ENCODE measurements at places on chromosomes 5 and 9.

- no peak for DNase-seq
Observed at GRCh38 chr5:910769-911160, 18.1 kb downstream of the TRIP13 start.

- DNase-seq: no peak
Observed at GRCh38 chr5:383621-384020, 59.4 kb upstream of the EXOC3 start.

DNA sequence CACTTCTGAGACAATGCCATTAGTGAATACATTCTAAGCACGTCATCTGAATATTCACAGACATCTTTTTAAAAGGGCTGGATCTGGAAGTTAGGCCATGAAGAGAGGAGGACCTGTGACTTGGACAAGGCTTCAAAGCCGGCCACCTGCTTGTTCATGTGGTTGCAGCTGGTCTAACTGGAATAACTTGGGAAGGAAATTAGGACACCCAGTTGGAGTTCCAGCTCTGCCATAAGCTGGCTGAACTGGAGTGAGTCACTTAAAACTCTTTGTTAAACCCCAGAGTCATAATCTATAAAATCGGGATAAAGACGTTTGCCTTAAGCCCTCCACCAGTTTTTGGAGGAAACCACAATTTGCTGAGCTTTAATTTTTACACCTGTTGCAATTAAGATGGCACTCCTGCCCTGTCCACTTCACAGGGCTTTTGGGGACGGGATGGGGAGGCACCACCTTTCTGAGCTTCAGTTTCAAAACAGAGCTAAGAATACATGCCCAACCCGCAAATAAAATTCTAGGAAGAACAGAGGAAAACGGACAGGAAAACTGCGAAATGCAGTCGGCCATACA is 536 bp upstream of the STX17 start:
- no peak for DNase-seq

DNA sequence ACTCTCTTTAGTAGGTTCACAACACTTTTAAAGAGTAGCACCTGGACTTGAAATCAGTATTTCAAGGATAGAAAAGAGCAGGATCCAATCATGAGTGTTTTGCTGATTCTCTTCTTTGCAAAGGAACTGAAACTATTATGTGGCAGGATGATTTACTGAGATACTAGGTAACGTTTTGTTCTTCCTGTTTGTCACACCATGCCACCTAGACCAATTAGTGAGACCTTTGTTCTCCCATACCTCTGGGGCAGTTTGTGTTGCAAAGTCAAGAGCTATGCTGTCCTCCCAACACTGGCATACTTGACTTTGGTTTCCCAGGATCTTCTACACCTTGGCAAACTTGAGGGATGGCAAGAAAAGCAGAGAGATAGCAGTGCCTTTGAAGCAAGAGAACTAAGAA is 43.4 kb downstream of the PPP1R2B start:
- DNase-seq: no peak

DNA sequence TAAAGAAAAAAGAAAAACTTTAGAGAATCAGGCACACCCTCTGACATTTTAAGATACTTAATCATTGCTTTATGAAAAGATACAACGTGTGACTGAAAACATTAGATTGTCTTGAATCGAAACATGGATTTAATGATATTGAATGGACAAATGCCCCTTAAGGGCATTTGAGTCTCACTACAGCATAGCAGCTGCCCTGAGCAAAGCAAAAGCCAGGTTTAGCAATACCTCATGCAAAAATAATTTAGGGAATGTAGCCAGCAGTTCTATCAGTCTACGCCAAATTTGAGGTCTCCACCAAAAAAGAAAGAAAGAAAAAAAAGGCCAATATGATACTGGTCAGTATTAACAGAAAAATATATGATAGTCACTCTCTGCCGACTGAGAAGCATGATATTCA is 56.6 kb upstream of the LMNB1 start:
- DNase-seq: no peak

- no peak for DNase-seq
Observed at GRCh38 chr5:143759396-143760130, 52.4 kb upstream of the HMHB1 start.

DNA sequence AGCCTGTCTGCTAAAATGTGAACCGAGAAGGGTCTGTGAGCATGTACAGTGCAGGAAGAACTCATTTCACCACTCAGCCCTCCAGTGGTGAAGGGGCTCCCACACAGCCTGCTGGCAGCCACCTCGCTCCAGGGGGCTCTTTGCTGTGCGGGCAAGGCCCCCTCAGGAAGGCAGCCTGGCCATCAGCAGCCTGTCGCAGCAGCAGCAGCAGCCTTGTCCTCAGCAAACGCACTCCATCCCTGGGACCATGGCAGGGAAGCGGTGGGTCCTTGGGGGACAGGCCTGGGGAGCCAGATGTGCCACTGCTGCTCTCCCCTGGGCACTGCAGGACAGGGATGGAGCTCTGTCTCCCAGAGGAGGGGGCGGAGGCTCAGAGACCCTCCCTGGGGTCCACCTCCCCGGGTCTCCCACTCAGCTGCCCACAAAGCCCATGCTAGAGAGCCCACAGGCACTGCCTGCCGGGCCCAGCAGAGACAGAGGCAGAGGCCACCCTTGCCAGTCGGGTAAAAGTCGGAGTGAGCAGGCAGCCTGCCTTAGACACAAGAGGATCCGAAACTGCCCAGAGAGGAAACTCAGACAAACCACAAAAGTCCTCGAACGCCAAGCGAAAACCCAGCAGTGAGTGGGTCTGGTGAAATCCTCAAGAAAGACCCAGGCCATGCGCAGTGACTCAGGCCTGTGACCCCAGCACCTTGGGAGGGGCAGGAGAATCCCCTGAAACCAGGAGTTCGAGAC is 8.0 kb downstream of the BRD3 start:
- DNase-seq: no peak

DNA sequence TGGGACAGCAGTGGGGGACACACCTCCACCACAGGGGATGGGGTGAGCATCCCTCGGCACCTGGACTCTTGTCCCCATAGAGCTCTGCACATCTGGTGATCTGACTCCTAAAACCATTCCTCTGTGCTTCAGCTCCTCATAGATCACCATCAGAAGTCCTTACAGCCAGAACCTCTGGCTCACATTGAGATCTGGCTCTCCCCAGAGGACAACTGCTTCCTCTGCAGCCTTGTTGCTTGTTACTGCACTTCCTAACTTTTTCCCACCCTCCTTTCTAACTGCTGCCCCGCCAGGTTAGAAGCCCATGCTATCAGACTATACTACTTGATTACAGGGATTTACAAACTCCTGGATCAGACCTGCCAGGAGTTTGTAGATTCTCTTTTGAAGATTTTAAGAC is 64.5 kb downstream of the ARSB start:
- no peak for DNase-seq

GRCh38 chr9:94056442-94056974 is 27.8 kb upstream of the PTPDC1 start:
- DNase-seq: no peak

DNA sequence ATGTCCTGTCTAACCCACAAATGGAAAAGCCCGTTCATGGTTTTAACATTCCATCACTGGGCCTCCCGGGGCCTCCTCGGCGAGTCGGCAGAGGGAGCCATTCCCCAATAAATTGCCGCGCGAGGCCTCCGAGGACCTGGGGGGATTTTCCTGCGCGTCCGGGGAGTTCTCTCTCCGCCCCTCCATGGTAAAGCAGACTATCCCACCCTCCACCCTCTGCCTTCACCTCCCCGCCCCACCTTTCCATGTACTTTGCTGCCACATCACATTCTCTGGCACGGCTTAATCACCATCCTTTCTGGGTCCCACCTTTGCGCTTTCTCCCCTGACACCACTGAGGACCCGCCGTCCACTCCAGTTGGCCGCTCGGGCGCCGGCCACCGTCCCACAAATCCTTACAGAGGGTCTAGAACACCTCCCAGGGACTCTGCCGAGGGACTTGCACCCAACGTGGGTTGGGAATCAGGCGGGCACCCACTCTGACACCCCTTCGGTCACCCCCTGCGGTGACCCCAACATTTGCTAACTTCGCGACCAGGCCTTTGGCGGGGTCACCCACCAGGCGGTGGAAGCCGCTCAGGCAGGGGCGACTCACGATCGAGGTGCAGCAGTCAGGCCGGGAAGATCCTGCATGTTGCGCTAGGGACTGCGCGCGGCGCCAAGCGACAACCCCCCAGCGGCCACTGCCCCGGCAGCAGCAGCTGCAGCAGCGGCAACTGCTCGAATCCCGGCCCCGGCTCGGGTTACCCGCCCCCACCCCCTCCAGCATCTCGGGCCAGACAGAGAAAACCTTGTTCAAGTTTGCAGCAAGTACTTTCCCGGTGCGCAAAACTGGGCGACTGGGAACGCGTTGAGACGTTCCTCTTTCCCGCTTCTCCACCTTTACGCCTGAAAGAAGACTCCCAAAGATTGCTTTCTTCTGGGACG is at the start of gene MEGF10:
Gene MEGF10 (plus strand): TSS at position 778 of the 927 bp plus-strand sequence. CDS start 40,513 bp downstream, outside the sequence.
- no peak for DNase-seq

GRCh38 chr5:176646707-176647029 is 616 bp upstream of the TSPAN17 start:
- no peak for DNase-seq

DNA sequence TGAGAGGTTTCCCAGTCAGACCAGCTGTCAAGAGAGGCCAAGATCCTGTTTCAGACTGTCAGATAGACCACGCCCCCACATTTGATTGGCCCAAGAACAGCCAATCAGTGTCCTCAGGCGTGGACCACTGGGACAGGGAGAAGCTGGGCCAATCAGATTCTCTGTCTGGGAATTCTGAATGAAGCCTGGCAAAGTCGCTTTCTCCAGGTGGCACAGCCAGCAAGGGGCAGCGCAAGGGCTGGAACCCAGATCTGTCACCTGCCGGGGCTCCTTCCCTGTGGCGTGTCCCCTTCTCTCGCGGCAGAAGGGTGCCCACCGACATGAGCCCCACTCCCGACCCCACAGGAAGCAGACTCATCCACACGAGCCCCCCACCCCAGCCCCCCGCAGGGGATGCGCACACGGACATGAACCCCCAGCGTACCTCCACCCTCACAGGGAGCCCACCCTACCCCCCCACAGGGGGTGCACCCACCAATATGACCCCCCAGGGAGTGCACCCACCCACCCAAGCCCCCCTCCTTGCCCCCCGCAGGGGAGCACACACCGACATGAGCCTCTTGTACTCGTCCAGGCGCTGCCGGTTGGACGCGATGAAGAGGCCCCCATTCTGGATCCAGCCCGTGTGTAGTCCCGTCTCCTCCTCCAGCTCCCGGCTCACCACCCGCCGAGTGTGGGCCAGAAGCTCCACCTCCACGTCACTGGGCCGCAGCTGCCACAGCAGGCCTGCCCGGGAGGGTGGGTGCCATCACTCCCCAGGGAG is 6.1 kb downstream of the SARDH start:
- no peak for DNase-seq

DNA sequence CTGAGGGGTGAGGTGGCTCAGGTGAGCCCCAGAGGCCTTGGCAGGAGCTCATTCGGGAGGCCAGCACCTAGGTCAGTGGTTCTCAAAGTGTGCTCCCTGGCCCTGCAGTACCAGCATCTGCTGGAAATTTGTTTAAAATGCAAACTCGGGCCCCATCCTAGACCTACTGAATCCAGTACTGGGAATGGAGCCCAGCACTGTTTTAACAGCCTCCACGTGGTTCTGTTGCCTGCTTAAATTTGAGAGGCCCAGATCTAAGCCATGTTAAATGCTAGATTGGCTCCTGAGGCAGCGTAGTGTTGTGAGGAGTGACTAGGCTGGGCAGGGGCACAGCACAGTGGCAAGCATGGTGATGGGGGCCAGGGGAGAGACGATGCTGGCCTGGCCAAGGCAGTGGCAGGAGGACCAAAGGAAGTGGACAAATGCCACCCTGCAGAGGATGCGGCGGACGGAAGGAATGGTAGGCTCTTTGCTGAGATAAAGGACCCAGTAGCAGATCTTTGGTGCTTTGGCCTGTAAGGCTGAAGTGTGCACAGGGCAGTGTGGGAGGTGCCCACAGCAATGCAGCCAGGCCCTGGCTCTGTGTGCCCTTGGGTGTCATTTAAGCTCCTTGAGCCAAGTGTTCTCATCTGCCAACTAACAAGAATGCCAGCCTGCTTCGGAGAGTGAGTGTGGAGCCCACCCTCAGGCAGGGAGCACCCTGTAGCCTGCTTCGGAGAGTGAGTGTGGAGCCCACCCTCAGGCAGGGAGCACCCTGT is 4.2 kb downstream of the PRR7 start:
- DNase-seq: no peak

DNA sequence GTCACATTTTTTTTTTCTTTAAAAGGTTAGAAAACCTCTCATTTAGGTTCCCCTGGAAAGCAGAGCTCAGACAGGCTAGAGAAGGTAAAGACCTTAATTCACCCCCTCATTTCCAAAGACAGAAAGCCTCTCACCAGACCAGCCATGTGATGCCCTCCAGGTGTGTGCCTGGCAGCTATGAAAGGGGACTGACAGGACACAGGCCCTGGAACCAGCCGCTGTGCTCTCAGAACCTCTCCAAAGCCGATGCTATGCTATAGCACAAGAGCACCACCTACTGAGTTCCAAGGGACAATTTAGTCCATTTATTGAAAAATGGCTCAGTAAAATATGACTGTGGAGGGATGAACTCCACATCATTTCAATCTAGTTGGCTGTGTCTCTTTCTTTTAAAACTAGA is 48.8 kb downstream of the FANCC start:
- no peak for DNase-seq

GRCh38 chr9:135478829-135479468 is 633 bp upstream of the PPP1R26 start:
- no peak for DNase-seq

- no peak for DNase-seq
Observed at GRCh38 chr5:126020770-126021169, 402.4 kb upstream of the GRAMD2B start.

DNA sequence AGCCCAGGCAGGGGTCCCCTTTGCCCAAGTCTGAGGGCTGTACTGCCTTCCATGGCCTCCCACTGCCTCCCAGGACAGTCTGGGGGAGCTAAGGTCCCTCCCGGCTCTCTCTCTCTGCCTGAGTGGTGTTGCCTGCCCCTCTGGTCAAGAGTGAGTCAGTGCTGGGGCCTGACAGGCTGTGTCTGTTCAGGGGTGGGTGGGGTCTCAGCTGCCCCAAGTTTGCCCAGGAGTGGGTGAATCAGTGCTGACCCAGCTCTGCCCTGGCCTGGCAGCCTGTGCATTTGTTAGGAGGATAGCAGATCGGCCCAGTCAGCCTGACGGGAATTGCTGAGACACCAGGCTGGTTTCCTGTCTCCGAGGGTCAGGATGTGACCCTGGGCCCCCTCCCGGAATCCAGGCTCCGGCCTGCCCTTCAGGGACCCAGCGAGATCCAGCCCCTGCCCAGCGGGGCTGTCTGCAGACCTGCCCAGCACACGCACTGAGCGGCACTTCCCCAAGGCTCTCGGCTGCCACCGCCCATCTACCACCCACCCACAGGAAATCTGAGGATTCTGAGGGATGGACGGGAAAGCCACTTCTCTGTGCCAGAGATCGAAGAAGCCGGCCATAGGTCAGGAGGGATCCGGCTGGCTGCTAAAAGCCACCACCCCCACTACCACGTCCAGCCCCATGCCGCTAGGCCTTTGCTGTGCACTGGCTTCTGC is 15.9 kb downstream of the ENG start:
- DNase-seq: no peak

DNA sequence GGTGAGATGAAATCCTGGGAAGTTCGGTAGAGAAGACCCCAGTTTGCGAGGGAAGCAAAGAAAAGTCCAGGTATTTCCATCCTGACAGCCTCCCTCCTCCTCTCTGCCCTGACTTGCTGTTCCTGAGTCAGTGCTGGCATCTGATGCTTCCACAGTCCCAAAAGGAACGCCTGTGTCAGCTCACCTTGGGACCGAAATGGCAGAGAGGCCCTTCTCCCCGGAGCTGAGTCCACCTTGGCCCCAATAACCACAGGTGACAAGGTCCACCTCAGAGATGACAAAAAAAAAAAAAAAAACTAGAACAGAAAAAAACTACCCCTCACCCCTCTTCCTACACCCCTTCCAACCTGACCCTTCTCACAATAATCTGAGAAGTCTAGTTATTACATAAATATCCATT is 31.6 kb downstream of the SLC6A7 start:
- no peak for DNase-seq

- DNase-seq: no peak
Observed at GRCh38 chr5:170755679-170756456, 27.7 kb upstream of the GABRP start.
